ENCODE measurements at places on chromosomes 3 and 15. TPM values are rescaled to one million over a fixed set of nuclear protein-coding genes. Genes with fewer than 3 reads are reported as not detected.

DNA sequence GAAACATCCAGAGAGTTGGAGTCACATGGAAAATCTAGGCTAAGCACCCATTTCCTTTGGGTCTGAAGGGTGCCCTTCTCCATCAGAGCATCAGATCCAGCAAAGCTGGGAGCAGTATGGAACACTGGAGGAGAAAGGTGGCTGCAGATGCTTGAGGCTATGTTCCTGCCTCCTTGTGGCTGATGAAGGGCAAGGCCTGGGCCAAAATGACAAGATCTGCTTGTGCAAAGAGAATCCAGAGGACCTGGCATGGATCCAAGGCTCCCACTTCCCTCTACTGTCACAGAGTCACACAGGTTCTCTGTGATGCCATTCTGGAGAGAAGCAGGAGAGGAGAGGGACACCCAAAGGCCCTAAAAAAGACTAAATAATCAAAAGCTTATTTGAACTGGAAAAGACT is 9.2 kb upstream of the ATP8B4 start:
- DNase-seq, result peak; percentile 58

FAN1 gene
- total RNA-seq, result 22.2 TPM

DNA sequence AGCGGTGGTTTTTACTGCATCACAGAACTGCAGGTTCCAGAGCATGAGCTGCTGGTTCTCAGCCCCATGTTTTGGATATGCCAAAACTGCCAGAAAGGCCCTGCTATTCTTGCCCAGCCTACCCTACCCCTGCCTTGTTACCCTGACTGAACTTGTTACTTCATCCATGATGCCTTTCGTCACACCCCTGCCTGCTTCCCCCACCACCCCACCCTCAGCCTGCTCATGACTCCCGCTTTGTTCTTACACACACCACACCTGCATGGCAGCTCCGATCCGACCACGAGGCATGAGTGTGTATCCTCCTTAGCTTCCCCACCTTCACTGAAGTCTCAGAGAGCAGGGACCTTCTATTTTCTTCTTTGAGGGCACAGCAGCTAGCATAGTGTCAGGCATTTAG is 5.1 kb upstream of the TM4SF1 start:
- no peak for DNase-seq

GRCh38 chr3:30895329-30895728 is 868 bp upstream of the GADL1 start:
- DNase-seq, result no peak

DNA sequence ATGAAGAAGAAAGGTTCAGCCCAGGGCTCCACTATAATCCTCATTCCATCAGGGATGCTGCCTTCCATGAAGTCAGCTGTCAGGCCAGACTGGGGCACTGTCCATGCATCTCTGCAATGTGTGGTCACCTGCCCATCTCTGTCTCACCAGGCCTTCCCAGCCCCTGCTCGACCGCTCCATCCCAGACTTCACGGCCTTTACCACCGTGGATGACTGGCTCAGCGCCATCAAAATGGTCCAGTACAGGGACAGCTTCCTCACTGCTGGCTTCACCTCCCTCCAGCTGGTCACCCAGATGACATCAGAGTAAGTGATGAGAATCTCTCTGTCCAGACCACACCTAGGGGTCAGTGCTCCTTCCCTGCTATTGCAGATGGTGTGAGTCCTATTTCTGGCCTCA is 454.1 kb downstream of the EPHB1 start:
- no peak for DNase-seq

A4GNT gene
- total RNA-seq, result not detected

DNA sequence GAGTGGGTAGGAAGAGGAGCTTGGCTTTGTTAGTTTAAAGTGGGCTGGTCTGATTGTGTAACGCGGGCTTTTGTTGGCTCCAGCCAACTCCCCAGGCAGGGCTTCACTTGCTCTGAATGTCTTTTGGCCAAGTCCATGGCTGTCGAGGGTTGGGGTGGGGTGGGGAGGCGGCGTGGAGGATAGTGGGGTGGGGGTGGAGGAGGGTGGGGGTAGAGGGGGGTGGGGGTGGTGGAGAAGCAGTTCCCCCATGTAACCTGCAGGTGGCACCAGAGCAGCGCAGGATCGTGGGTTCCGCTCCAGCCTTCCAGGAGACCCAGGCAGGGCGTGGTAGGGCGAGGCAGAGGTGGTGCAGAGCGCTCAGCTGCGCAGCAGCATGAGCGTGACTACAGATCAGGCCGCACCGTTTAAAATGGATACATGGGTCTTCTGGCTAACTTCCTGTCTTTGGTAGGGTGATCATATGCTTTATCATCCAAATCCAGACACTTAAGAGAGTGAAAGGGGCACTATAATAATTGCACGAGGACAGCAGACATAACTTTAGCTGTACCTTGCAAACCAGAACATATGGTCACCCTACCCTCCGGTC is 28.3 kb downstream of the GOLGA6A start:
- DNase-seq, result peak; percentile 70

- DNase-seq, result no peak
Observed at GRCh38 chr3:50594253-50594785, 17.3 kb downstream of the CISH start.

NR2E3 gene
- total RNA-seq, result 3.0 TPM

- no peak for DNase-seq
Observed at GRCh38 chr3:190299969-190300368, 22.3 kb downstream of the CLDN1 start.

DNA sequence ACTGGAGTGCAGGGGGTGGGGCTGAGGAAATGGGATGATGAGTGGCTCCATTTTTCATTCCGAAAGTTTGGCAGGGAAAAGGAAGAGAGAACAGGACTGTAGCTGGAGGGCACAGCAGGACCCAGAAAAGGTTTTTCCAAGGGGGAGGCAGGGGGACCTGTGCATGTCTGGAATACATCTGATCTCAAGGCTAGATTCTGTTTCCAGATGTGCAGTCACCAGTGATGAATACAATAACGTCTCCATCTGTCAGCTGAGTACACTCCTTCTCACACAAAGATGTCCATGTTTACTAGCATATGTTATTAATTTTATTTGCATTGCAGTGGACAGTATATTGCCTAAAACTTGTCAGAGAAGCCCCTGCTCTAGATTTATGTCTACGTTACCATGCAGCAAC is 39.9 kb upstream of the PRTG start:
- DNase-seq, result no peak

UPK1B gene
- total RNA-seq, result 37.1 TPM

CNTN3 gene
- total RNA-seq, result 10.8 TPM

GRCh38 chr3:147297761-147298350 is 108.5 kb downstream of the ZIC4 start:
- no peak for DNase-seq

DNA sequence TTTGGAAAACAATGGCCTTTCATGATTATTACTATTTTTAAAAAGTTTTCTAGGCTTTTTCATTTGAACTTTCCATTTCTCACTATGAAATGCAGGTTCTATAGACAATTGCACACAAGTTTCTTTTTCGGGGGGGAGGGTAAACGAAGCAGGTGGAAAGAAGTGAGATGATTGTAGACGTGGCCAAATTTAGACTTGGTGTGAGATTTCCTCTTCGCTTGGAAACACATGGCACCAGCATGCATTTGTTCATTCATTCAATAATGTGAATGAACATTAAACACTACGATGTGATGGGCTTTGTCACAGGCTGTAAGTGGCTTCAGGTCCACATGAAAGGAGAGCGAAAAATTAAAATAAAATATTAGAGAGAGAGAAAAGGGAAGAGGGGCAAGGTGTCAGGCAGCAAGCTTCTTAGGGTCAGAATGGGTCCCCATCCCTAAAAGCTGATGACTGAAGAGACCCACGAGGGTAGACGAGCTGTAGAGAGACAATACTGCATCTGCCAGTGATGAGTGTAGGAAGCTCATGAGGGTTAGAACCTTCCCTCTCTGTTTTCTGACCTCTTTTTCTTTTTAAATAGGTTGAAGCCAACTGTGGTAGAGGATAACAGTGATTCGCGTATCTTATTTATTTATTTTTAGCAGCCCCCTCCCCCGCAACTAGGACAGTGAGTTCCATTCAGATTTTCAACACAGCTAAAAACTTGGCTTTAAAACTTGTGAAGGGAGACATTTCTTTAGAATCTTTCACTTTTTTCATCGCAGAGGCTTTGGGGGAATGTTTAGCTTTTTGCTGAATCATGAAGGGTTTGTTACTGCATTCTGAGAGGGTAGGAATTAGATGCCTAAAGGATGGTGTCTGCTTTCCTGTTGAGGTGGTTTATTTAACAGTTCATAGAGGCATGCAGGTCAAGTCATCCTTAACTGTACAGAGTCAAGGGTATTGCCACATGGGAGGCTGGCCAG is 36.2 kb downstream of the GAP43 start:
- no peak for DNase-seq

CCDC9B gene
- total RNA-seq, result 107 TPM

DNA sequence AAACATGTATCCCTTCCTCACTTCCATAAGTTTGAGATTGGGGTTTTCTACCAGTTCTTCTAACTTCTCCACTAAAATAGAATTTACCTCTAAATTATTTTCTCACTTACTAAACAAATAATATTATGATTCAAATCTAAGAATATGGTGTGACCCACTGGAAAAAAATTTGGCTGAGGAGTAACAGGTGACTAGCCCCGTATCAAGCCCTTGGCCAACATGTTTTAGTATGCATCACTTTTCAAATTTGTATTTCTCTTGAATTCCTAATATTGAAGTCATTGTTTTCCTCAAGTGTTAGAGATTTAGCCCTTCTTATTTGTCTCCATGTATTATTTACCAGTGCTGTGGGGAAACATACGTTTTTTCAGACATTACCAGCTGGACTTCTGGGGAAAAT is 759.4 kb downstream of the NSUN3 start:
- no peak for DNase-seq

DNA sequence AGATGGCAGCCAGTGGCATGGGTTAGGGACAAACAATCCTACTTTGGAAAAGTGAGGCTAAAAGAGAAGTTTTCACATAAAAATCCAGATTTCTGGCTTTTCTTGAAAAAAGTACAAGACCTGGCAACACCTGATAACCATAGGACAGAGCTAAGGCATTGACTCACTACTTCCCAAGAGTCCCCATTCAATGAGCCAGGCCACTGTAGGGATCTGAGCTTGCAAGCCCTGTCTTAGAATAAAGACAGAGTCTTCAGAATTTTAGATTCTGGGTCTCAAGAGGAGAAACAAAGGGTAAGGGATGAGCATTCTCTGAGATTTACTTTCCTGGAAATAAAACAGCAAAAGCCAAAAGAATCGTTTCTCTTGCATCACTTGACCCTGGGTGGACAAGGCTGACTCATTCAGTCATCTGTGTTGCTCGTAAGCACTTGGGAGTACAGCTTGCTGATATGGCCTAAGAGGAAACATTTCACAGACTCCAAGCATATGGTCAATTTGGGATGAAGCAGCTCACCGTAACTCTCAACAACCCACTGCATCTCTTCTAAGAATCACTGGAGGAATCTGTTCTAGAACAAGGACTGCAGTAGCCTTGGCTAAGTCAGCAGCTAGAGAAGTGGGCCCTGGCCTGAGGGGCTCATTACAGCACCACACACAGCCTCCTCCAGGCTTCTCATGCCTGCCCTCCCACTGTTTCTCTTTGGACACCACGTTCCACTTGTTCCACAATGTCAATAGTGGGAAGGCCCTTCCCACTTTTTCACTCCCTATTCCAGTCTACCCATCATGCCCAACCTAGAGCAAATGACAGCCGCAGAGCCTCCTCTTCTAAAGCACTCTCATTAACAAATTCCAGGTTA is 86.2 kb downstream of the RFTN1 start:
- DNase-seq, result peak; percentile 40

DNA sequence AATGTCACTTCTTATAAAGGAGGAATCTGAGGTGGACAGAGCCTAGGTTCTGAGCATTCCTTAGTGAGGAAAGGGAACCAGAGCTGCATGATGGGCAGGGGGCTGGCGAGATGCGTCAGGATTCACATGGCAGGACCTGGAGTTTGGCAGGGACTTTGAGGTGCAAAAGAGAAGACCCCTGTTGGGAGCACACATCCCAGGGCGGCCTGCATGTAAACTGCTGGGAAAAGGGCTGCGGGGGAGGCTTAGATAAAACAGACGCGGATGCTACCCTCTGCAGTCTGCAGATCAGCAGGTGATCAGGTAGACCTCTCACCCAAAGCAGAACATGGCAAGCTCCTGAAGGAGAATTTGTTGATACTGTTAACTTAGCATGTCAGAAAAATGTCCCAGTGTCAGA is 168.4 kb downstream of the VGLL4 start:
- DNase-seq, result no peak

- no peak for DNase-seq
Observed at GRCh38 chr15:37131621-37132020, 31.3 kb upstream of the MEIS2 start.

DNA sequence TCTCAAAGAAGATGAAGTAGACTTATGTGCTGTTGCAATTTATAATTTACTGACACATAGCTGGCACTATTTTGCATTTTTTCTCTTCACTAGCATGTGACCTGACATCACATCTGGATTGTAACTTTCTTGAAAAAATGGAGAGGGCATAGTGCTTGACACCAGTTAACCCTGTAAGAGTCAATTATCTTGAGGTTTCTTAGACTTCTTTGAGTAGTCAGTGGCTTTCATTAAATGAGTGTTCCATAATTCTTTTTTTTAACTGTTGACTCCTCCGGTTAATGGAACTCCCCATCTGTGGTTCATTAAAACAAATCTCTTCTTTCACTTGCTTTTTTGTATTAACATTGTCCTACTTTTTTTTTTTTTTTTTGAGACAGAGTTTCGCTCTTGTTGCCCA is 16.9 kb upstream of the PRKCI start:
- DNase-seq, result no peak

DNA sequence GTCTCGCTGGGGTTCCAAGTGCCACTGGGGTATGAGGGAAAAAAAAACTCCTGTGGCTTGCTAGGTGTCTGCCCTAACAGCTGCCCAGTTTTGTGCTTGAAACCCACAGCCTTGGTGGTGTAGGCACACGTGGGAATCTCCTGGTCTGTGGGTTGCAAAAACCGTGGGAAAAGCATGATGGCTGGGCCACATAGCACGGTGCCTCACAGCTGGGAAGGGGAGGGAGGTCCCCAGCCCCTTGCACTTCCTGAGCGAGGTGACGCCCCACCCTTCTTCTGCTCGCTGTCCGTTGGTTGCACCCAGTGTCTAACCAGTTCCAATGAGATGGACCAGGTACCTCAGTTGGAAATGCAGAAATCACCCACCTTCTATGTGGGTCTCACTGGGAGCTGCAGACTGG is 144.3 kb downstream of the KBTBD8 start:
- no peak for DNase-seq

- no peak for DNase-seq
Observed at GRCh38 chr3:82475306-82475705, 713.9 kb upstream of the GBE1 start.
